ENCODE measurements at places on chromosomes 3 and 15.

DNA sequence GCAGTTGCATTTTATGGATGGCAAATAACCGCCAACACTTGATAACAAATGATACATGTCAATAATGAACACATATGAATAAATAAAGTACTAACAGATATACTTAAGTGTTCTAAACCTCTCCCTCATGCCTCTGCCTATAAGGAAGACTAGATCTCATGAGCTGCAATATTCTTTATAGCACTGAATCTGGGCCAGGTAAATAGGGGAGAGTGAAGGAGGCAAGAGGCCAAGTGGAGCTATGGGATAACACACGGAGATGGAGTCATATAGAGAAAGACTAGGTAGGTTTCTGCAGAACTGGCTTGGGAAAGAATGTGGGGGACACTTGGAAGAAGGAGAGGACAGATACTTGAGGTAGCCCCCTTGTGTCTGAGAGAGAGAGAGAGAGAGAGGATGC, 354.2 kb upstream of the CFAP20DC start:
- DNase-seq = no peak

DNA sequence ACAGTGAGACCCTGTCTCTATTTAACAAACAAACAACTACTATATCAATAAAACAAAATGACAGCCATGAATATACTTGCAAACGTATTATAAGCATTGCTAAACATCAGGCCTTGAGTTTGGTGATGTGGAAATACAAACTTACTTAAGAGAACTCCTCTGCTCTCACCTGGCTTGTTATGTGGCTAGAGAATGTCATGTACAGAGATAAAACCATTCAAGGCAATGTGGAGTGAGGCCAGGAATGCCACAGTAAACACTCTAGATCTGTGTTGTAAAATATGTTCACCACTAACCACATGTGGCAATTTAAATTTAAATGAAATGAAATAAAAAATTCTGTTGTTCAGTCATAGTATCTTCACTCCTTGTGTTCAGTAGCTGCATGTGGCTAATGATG, 22.7 kb upstream of the RARB start:
- no peak for DNase-seq

GRCh38 chr15:67413770-67414390, 107.1 kb upstream of the C15orf61 start:
- no peak for DNase-seq

DNA sequence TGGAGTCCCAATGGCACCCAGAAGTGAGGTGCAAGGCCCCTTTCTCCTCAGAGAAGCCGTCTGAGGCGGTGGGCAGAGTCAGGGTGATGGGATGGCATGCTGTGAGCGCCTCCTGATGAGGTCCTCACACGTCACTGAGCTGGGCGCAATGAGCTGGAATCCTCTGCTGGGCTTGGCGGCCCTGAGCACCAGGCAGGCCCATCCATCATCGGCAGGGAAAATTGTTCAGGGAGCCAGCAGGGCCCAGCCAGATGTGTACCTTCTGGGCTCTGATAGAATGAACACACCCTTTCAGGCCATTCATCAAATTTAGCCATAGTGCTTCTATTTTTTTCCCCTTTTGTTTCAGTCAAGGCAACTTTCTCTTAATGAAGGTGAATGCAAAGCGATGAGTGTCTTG, 43.7 kb downstream of the FAM3D start:
- DNase-seq = no peak

DNA sequence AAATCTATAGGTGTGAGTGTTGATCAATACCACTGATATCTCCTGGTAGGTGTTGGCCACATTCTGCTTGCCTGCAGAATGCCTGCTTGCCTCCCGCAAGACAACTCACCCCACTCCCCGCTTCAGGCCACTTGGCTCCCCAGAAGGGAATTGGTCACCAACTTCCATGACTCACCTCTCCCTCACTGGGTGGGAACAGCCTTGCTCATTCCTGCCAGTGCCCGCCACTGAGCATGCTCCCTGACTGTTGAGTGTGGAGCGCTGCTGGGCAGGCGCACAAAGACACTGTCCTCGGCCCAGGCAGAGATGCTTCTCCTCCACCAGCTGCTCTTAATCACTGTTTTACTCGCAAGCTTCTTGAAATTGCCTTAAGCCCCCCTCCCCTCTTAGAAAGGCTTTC, 57.3 kb upstream of the PPP2R3A start:
- DNase-seq = no peak

GRCh38 chr3:48951764-48952163, 33.1 kb downstream of the ARIH2 start:
- DNase-seq = no peak

GRCh38 chr3:161284989-161285388, 63.9 kb downstream of the NMD3 start:
- no peak for DNase-seq
